CD4-positive, alpha-beta T cell (primary cell): ENCODE measurements at places on chromosomes 5 and 9.

- no peak for DNase-seq
These were observed 264.2 kb downstream of the MAST4 start for GRCh38 chr5:66860199-66860975.

DNA sequence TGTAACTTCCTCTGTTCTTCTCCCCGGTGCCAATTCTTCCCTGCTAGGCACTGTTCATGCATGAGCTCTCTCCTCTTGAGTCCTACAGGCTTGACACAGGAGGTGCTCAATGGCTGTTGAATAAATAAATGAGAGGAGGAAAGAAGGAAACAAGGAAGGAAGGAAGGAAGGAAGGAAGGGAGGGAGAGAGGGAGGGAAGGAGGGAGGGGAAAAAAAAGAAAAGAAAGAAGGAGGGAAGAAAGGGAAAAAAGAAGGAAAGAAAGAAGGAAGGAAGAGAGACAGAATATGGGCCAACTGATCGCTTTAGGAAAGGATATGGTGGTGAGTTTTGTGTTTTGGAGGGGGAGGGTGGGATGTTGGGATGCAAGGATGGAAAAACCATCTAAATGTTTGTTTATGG, 6.4 kb downstream of the KCNMB1 start:
- no peak for DNase-seq

DNA sequence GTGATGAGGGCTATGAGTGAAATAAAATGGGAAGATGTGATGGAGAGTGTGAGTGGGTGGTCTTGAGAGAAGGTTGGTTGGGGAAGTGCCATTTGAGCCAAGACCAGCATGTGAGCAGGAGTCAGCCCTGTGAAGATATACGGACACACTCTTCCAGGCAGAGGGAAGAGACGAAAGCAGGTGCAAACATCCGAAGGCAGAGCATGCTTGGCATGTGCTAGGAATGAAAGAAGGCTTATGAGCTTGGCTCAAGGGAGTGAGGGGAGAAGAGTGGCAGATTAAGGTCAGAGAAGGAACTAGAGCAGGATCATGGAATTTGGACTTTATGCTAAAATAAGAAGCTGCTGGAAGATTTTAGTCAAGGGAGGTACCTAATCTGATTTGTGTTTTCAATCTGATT, 23.6 kb upstream of the CCDC112 start:
- DNase-seq, result no peak

DNA sequence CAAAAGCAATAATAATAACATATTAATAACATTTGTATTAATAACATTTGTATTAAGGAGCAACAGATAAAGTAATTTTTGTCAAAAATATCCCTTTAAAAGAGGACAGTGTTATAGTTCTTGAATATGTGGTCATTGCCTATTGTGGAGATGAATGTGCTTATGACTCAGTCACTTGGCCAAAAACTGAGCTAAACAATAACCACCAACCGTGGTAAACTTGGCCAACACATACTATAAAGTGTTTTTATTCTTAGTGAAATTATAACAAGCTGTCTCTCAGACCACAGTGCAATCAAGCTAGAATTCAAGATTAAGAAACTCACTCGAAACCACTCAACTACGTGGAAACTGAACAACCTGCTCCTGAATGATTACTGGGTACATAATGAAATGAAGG, 159.2 kb upstream of the PLPPR1 start:
- DNase-seq, result no peak

GRCh38 chr5:88736494-88736893, 146.5 kb downstream of the MEF2C start:
- no peak for DNase-seq

DNA sequence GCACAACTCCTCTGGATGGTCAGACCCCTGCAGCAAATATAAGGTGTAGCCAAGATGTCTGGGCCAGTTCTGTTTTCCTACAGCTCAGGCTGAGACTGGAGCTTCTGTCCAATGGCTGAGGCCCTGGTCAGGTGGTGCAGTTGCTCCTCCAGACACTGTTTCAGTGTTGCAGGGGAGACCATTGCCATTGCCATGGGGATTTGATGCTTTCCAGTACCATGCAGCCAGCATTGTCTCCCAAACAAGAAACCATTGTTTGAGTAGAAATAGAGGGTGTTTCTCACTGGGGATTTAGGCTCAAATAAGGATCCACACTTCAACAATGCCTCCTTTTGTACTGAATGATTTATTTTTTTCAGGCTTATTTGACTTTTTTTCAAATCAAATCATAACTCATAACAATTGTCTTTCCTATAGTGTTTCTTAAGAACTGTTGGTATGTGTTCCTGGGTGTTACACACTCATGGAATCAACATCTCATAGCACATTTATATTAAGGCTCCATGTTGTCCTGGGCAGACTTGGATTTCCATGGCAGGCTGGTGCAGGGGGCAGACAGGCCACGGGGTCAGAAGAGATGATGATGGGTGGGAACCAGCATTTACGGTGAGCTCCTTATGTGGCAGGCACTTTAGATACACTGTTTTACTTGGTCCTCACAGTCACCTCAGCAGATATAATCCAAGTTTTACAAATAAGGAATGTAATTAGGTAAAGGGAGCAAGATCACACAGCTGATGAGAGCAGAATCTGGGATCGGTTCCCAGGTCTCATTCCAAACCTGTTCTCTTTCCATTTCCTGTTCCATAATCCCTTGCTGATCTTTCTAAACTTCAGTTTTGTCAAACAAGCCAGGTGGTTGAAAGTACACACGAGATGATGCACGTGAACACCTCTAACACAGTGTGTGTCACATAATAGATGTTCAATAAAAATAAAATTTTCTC, 95.9 kb upstream of the GNAQ start:
- no peak for DNase-seq

GRCh38 chr5:116671211-116671736, 96.7 kb upstream of the SEMA6A start:
- DNase-seq, result no peak

GRCh38 chr5:100407053-100407452, 128.1 kb upstream of the FAM174A start:
- no peak for DNase-seq

GRCh38 chr9:75873712-75874111, 16.8 kb upstream of the PCSK5 start:
- peak; percentile 13 for DNase-seq

GRCh38 chr9:696332-697323, 144.9 kb upstream of the DMRT1 start:
- no peak for DNase-seq

GRCh38 chr5:90747693-90748092, 189.1 kb downstream of the ADGRV1 start:
- no peak for DNase-seq

- DNase-seq, result no peak
These were observed 30.5 kb downstream of the RXRA start for GRCh38 chr9:134356496-134357470.

GRCh38 chr5:146659961-146660360, 144.0 kb upstream of the GPR151 start:
- no peak for DNase-seq

- DNase-seq, result no peak
These were observed 17.7 kb upstream of the LMX1B start for GRCh38 chr9:126595982-126596381.

DNA sequence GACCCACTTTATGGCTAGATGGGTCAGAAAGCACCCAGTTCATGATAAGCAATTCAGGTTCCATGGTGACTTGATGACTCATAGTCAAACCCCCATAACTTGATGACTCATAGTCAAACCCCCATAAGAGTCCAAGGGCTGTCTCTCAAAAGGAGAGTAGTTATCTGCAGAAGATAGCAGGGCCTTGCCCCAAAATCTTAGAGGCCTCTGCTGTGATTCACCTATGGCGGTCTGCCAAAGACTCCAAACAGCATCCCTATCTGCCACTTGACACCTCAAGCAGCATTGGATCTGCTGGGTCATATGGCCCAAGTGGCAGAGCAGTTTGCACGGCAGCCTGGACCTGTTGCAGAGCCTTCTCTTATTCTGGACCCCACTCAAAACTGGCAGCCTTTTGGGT, 395.2 kb upstream of the KIF2A start:
- DNase-seq, result no peak

DNA sequence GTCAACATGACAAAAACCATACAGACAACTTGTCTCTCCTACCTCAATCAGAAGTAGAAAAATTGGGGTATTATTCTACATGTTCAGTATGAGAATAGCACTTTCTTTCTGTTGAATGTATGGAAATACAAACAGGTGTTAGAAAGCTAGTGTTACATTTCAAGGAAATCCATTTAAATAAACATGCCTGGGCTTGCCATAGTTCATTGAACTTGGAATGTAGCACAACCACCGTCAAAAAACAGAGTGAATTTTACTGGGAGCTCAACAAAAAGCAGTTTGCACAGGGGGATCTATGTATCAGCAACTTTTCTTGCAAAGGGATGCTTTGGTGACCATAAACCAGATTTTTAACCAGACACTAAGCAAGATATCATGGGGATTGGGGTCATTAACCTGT, 307.9 kb upstream of the SMARCA2 start:
- no peak for DNase-seq

DNA sequence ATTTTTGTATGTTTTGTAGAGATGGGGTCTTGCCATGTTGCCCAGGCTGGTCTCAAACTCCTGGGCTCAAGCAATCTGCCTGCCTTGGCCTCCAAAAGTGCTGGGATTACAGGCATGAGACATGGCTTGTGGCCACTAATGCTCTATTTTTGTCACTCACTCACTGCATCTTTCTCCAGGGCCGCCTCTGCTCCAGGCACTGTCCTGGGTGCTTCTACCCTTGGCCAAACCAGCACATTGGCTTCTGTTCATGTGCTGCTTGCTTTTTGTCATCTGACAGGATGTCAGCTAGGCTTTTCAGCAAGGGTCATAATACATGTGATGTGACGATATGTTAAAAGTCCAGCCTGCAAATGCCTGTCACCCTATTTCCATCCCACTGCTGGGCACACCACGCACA, 3.2 kb downstream of the ODF2 start:
- no peak for DNase-seq

DNA sequence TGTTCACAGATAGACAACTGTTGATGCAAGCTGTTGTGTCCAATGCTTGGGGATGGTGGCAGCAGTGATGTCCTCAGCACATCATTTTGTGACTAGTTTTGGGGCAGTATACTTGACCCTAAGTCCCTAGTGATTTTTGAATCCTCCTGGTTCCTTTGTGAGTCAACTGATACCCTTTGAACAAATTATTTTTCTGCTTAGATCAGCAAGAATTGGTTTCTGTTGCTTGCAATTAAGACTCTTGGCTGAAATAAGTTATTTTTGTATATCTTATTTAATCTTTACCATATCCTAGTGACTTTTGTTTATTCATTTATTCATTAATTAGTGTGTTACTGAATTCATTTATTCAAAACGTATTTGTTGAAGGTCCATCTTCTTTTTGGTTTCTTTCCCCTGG, 392.0 kb upstream of the SGCD start:
- DNase-seq, result no peak

- no peak for DNase-seq
These were observed 21.3 kb downstream of the HK3 start for GRCh38 chr5:176877793-176878331.
